Epithelial cell of esophagus (primary cell): ENCODE measurements at places on chromosomes 1 and 21.

- peak; percentile 29 for DNase-seq
Measured at GRCh38 chr21:31558189-31558961, 101.1 kb upstream of the SOD1 start.

- no peak for DNase-seq
Measured at GRCh38 chr1:95380909-95381308, 146.9 kb downstream of the RWDD3 start.

DNA sequence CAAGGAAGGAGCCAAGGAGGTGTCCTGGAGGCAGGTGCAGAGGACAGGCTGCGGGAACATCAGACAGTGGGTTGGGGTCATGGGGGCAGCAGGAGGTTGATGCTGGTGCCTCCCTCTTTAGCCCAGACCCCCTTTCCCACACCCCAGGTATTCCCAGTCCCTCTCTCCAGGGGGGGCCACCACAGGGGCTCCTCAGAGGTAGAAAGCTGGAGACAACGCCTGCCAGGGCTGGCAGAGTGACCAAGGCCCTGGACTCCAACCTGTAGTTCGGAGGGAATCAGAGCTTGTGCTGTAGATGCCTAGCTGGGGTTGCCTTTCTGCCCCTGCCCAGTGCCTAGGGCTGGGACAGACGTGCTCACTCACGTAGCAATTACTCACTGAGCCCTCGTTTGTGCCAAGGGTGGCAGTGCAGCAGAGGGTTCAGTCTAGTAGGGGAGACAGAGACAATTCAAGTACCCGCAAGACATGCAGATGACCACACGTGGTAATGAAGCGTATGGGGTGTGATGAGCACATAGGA lies 148.2 kb downstream of the PTPRU start:
- no peak for DNase-seq

DNA sequence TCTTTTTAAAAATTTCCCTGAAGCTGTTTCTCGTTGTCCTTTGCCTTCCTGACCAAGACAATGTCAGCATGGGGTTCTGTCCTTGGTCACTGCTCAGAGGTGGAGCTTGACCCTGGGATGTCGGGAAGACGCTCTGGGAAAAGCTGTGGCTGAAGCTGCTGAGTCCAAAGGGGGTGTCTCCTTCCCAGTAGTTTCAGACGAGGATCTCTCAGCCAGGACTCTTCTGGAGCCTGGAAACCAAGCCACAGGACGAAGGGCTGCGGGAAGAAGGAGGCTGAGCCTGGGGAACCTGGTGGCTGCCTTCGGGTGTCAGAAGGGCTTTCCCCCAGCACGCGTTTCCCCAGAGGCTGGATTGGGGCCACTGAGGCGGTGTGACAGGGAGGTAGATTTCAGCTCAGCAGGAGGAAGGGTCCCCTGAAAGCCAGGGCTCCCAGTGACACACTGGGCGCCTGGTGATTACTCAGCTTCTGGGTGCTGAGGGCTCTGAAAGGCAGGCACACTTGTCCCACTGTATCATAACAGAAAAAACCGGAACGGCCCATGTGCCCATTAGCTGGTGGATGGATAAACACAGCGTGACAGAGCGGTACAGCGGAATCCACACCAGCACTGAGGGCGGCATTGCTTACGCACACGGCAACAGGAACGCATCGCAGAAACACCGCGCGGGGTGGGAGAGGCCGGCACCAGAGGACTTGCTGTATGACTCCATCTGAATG lies 5.0 kb upstream of the KRTAP12-1 start:
- no peak for DNase-seq

GRCh38 chr1:18951818-18952391 lies 4.6 kb downstream of the IFFO2 start:
- DNase-seq = no peak

GRCh38 chr1:231611851-231612250 lies 14.7 kb upstream of the DISC1 start:
- peak; percentile 10 for DNase-seq

DNA sequence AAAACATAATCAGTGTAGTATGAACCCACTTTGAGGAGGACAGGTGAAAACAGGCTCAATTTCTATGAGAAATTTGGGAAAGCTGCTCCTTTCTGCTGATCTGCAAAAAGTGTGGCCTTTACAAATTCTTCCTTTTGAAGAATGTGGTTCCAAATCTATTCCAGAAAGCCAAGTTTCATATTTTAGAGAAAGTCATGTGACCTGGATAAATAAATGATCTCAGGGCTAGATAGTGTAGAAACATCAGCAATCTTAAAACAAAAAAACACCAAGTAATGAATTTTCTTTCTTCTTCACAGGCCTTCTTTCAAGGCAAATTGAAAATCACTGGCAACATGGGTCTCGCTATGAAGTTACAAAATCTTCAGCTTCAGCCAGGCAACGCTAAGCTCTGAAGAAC lies 11.7 kb upstream of the PODN start:
- no peak for DNase-seq

- DNase-seq = no peak
Measured at GRCh38 chr1:13722808-13723360, 22.9 kb downstream of the PRDM2 start.

DNA sequence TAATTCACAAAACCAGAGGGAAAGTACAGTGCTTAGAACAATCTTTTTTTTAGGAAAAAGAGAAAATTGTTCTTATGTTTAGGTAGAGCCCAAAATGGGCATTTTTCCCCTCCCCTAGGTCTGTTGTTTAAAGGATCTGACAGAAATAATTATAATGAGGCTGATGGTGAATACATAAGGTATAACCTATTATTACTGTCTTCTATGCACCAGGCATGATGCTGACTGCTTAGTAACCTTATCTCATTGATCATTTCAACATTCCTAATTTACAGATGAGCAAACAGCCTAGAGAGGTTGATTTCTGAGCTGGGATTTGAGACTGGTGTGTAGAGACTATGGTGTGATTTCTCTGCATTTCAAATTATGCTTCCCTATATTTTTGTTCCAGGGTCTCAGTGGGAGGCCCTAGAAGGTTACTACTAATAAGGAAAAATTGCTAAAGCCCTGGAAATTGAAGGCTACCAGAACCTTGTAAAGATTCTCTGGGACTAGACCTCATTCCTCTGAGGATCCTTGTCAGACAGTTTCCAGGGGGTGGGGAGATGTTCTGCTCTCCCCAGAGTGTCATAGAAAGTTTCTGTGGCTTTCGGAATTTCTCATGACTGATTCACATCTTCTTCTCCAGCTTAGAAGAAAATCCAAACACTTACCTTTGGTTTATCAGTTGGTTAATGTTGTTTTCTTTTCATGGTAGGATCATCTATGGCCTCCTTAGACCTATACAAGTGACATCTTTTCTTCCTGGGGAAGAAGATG lies 44.9 kb downstream of the ROR1 start:
- DNase-seq = no peak
